ENCODE measurements at places on chromosomes 2 and 18.

- no peak for DNase-seq
These were observed at the start of gene CGREF1 for GRCh38 chr2:27118525-27119329. Gene CGREF1, minus strand, starts transcription at chr2:27119128. Its CDS starts 14,762 bp downstream, at chr2:27104366.

DNA sequence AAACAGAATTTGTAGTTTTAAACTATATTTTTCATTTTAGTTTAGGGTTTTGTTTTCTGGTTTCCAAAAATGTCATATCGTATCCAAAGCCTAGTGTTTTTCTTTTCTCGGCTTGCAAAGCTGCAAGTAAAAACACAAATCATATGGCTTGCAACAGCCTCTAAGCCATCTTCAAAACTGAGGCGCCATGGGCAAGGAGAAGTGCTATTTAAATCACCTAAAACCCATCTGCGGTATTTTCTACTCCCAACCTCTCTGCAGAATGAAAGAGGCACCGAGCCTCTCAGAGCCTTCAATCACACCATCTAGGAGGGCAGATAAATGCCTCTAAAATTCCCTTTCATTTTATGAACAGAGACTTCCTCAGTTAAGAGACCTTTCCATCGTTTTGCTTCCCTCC is 25.2 kb downstream of the FECH start:
- DNase-seq = no peak

DNA sequence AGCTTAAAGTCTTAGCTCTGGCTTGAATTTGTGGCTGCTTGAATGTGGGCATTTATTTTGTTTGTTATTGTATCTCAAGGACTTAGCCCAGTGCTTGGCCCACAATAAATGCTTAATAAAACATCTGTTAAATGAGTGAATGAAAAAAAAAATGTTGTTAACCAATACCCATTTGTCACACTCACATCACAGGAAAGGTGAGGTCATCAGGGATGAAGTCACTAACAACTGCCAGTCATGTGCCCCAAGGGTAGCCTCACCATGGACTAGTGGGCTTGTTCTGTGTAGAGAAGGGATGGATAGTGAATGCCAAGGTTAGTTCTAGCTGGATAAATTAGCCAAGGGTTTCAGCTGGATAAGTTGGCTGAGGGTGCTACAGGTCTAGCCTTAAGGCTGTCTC is 3.0 kb downstream of the NRBP1 start:
- DNase-seq = no peak

GRCh38 chr2:55721596-55722215 is 28.1 kb upstream of the PNPT1 start:
- DNase-seq = no peak
